ENCODE measurements at places on chromosomes 7 and 10. TPM values are rescaled to one million over a fixed set of nuclear protein-coding genes. Genes with fewer than 3 reads are reported as not detected.

CLCN1 gene
- polyA plus RNA-seq: 0.12 TPM

BMPER gene
- polyA plus RNA-seq: 20.0 TPM

INHBA gene
- 81.0 TPM for polyA plus RNA-seq

- peak; percentile 58 for DNase-seq
Measured at GRCh38 chr10:80599424-80599847, 61.7 kb downstream of the SH2D4B start.

- DNase-seq: peak; percentile 52
Measured at GRCh38 chr7:97845622-97846203, 26.5 kb downstream of the ASNS start.

DNA sequence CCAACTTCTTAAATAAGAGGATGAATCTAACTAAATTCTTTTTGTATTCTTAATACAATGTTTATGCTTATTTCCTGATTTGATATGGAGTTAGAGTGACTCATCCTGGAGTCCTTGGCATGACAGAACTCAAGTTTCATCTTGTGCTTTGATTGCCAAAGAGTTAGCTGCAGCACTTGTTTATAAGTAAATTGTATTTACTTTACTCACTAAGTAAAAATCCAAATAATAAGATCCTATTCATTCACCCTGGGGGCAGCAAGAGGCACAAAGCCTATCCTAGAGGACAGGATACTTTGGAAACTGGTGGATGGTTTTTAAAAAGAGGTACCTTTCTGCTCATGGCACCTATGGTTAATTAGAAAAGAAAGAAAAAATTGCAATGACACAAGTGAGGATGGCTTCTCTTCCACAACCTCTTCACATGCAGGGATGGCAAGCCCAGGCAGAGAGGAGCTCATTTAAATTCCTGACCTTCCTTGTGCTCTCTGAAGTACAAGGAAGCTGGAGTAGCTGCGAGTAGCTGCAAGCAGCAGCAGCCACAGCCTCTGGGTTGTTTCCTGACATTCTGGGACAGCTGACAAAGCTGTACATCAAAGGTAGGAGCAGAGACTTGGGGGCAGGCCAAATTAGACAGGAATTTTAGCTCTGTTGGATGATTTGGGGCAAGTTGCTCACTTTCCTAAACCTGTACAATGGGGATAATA is 28.5 kb upstream of the CROT start:
- no peak for DNase-seq

DNA sequence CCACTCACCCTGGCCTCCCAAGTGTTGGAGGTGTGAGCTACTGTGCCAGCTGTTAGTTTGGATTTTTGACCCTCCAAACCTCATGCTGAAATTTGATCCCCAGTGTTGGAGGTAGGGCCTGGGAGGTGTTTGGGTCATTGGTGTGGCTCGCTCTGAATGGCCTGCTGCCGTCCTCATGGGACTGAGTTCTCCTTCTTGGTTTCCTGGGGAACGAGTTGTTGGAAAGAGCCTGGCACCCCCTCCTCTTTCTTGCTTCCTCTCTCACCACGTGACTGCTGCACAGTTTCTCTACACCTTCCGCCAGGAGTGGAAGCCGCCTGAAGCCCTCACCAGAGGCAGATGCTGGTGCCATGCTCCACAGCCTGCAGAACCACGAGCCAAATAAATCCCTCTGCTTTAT is 253.5 kb downstream of the PHTF2 start:
- no peak for DNase-seq

GRCh38 chr10:3827266-3827665 is 42.3 kb upstream of the KLF6 start:
- DNase-seq: no peak

DNA sequence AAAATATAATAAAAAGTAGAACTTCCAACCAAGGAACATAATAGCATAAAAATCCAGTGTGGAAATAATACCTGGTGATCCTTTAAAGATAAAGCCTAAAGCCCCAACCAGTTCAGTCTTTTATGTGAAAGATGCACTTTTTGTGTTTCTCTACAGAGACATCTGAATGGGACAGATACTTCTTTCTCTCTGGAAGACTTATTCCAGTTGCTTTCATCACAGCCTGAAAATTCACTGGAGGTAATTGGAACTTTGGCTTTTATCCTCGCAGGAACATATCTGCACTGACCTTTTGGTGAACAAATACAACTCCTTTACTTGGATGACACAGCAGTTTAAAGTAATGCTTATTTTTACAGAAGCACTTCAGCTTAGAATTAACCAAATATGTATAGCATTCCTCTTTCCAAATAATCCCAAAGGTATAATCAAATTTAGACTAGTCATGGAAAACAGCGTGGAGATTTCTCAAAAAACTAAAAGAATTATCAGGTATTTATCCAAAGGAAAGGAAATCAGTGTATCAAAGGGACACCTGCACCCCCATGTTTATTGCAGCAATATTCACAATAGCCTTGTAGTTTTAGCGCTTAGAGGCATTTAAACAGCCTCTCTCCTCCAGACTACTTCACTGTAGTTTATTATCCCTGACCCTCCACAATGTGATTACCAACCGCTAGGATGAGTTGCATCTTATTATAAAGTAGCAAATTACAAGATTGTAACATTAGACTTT is 16.8 kb downstream of the HNRNPA2B1 start:
- DNase-seq: no peak

Measured in SK-N-SH (cell line).